Fibroblast of lung (primary cell): ENCODE measurements at places on chromosomes 12 and 14. TPM values are rescaled to one million over a fixed set of nuclear protein-coding genes. Genes with fewer than 3 reads are reported as not detected.

The RFX4 gene
- total RNA-seq: not detected in 2 replicates

The BCL2L14 gene
- total RNA-seq: not detected in 2 replicates

The TAS2R9 gene
- 0.17 TPM in 1 of 2 replicates, not detected in the other for total RNA-seq

The GABARAPL1 gene
- total RNA-seq: 105 and 186 TPM in 2 replicates

The RNASE7 gene
- total RNA-seq: not detected in 2 replicates

The ACADS gene
- 14.1 and 15.9 TPM in 2 replicates for total RNA-seq

The KLHDC1 gene
- total RNA-seq: 5.4 and 5.8 TPM in 2 replicates

The GPR137C gene
- total RNA-seq: 0.50 and 0.51 TPM in 2 replicates

The HOXC13 gene
- total RNA-seq: not detected in 2 replicates

The INTS13 gene
- 33.0 and 34.9 TPM in 2 replicates for total RNA-seq

The RNF212B gene
- total RNA-seq: not detected in 2 replicates

The SLCO1B1 gene
- not detected in 2 replicates for total RNA-seq

The CAPZA3 gene
- not detected in 2 replicates for total RNA-seq

The LTBP2 gene
- 243 and 514 TPM in 2 replicates for total RNA-seq

The AGAP2 gene
- under 0.01 and 0.17 TPM in 2 replicates for total RNA-seq

The KRT77 gene
- total RNA-seq: not detected in 2 replicates
